ENCODE measurements at places on chromosomes 5 and 9.

DNA sequence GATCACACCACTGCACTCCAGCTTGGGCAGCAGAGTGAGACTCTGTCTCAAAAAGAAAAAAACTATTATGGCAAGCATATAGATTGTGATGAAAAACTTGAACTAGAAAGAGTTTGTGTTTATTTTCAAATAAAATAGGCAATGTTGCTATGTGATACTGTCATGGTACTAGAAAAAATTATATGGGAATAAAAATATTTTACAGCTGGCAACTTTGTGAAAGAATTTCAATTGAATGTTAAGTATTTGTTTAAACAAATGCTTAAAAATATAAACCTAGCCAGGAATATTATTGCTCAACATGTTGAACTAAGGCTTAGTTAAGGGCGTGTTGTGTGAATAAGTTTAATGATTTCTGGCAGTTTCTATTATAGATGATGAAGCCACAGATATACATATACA, 31.7 kb downstream of the HSDL2 start:
- DNase-seq = no peak

- no peak for DNase-seq
These were observed 41.6 kb upstream of the POU5F2 start for GRCh38 chr5:93782978-93783377.

DNA sequence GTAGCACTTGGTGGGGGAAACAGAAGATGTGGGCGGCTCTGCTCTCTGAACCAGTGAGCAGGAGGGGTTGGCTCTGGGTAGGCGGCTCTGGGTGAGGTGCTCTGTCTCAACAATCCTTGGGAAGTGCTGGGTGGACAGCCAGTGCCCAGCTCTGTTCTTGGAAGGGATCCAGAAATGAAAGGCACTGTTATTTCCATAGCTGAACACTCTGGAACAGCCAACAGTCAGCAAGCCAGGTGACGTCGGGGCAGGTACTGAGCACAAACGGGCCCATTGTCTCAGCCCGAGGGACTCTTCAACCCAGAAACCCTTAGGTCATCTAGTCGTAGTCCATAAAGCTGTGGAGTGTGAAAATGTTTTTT, 36.3 kb downstream of the OLFM1 start:
- no peak for DNase-seq

- DNase-seq = no peak
These were observed 122.0 kb upstream of the RANBP3L start for GRCh38 chr5:36423578-36424307.

DNA sequence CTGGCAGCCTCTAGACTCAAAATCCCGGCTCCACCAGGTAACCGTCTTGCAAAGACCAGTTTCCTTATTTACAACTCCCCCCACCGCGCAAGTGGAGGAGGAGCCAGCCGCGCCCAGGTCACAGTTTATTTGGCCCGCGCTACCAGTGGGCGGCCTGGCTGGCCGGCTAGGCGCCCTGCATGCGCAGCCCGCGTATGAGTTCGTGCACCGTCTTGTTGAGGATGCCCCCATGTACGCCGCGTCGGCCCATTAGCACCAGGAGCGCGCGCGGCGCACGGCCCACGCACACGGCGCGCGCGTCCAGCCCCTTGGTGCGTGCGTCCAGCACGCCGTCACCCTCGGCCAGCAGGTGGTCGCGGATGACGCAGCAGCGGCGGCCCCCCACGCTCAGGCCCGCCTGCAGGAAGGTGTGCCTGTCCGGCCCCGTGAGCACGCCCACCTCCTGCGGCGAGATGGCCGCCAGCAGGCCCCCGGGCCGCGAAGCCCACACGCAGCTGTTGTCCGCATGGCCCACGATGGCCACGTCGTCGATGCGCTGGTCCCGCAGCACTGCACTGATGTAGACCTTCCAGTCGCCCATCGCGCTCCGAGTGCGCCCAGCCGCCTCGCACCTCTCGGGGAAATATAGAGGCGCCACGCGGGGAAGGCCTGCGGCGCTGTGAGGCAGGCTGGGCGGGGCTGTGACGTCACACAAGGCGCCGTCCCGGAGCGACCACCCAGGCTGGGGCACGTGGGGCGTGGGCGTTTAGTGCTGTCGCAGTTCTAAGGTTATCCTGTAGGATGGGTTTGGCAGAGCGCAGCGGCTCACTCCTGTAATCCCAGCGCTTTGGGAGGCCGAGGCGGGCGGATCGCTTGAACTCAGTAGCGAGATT, at the start of gene PFN3:
Gene PFN3 (minus strand): TSS at position 665 of the 872 bp plus-strand sequence. CDS start 85 bp downstream, at position 580.
- no peak for DNase-seq

DNA sequence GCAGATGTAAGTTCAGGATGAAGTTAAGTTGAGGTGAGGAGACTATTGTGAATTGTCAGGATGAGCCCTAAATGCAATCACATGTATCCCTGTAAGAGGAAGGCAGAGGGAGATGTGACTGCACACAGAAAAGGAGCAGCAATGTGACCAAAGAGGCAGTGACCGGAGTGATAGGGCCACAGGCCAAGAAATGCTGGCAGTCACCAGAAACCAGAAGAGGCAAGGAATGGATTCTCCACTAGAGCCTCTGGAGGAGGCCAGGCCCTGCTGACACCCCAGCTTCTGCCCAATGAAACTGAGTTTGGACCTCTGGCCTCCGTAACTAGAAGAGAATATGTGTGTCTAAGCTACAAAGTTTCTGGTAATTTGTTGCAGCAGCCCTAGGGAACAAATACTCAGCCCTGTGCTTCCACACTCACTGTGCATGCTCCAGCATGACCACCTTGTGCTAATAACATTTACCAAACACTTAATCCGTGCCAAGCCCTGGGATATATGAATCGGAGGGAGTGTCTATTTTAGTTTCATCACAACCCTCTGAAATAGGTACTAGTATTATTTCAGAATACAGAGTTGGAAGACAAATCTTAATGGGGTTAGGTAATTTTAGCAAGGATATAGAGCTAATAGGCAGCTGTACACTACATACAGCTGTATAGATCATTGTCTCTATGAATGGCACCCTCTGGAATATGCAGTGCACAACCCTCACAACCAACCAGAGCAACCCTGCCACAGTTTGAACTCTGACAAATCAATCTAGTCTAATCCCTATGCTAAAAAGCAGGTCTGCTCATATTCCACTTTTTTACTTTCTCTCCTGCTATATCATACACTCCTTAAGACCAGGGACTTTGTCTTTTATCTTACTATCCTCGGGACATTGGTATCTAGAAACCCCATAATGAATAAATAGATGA, 7.8 kb upstream of the GPX8 start:
- peak; percentile 87 for DNase-seq

DNA sequence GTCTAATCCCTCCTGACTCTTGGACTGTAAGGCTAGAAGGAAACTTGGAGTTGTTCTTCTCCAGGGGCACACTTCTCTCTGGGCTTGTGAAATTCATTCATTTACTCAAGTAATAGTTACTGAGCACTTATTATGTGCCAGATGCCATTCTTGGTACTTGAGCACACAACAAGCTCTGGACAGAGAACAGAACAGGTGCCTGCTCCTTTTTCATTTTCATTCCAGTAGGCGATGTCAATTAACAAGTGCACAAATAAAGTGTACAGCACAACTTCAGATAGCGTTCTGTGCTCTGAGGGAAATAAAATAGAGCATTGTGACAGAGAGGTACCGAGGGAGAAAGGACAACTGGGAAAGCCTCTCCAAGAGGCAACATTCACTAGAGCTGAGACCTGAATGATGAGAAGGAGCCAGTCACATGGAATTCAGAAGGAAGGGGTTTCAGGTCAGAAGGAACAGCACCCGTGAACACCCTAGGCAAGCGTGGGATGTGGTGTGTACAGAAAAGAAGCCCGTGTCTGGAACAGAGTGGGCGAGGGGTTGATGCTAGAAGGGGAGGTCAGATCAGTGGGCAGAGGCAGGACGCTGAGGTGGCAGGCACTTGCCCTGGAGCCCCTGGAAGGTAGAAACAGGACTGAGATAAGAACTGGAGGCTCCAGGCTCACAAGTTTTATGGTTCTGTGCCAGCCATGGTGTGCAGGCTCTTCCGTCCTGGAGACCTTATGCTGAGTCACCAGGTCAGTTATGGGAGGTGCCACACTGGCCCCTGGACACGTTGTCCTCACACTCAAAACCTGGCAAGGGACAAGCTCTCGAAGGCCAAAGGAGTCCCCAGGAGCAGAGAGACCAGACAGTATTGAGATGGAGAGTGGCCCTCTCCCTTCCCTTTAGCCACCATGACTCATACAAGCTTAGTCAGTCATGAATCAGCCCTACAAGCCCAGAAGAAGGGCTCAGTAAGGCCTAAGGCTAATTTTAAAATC, 7.2 kb upstream of the ABLIM3 start:
- peak; percentile 95 for DNase-seq

- DNase-seq = no peak
These were observed 15.1 kb downstream of the SLC22A5 start for GRCh38 chr5:132384506-132385050.

DNA sequence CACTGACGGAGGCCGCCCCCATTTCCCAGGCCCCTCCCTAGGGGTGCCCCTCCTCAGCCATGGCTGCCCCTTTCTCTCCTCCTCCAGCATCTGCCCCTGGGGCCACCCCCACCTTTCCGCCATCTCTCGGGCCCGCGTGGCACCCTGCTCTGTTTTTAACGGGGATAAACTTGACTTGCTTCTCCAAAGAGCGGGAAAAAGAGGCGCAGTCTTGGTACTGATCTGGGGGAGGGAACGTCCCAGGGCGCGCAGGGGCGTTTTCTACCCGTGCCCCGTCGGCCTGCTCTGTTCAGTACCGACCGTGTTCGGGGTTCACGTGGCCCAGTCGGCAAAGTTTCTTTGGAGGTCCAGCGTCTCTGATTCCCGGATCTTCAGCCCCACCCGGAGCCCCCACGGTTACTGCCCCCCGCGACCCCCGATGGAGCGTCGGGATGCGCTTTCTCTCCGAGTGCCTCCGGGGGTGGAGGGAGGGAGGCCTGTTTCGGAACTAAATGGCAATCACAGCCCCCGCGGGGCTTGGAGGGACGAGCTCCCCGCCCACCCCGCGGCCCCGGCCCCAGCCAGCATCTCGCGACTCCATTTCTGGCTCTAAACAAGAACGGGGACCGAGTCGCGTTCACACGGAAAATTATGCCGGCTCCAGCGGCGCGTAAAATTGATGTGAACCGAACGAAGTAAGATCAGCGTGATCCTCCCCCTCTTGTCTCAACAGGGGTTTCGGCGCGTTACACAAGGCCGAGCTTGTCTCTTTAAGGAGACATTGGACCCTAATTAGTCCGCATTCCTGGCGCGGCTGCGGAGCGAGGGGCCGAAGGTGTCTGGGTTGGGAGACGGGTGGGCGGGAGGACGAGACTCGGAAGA, 1.1 kb upstream of the TLE4 start:
- peak; percentile 45 for DNase-seq

GRCh38 chr9:92618633-92619225, 51.2 kb downstream of the IPPK start:
- no peak for DNase-seq

DNA sequence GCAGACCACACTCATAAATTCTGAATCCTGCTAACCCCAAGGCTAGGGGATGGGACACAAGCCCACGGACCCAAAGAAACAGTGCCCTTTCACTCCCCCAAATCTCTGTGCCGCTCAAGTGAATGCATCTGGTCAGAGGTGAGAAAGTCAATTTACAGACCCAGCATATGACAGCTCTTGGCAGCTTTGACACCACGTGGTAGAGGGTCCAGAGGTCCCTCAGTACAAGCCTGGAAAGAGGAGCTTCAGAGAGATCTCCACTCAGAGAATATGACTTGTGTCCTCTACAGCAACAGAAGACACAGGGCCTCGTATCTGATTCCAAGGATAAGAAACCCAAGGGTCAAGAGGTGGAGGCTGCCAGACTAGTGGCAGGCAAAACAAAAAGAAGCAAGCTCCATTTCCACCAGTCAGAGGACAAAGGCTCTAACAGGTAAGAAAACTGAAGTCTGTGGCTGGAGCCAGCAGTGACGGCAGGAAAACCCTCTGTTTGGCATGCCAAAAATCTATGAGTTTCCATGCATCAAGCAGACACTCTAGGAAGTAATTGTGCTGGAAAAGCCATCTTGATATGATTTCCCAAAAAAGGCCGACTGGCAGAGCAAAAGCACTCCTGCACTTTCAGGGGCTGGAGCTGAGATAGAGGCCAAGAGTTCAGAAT, 138.7 kb downstream of the UGCG start:
- DNase-seq = no peak

- no peak for DNase-seq
These were observed 592.6 kb downstream of the MTRR start for GRCh38 chr5:8461543-8461942.

- DNase-seq = peak; percentile 80
These were observed at the start of gene TBC1D9B for GRCh38 chr5:179907556-179908324. Gene TBC1D9B (minus strand): TSS chr5:179907897. CDS start chr5:179907821, 76 bp downstream.

- DNase-seq = no peak
These were observed 116.1 kb upstream of the IRX4 start for GRCh38 chr5:1998716-1999317.

DNA sequence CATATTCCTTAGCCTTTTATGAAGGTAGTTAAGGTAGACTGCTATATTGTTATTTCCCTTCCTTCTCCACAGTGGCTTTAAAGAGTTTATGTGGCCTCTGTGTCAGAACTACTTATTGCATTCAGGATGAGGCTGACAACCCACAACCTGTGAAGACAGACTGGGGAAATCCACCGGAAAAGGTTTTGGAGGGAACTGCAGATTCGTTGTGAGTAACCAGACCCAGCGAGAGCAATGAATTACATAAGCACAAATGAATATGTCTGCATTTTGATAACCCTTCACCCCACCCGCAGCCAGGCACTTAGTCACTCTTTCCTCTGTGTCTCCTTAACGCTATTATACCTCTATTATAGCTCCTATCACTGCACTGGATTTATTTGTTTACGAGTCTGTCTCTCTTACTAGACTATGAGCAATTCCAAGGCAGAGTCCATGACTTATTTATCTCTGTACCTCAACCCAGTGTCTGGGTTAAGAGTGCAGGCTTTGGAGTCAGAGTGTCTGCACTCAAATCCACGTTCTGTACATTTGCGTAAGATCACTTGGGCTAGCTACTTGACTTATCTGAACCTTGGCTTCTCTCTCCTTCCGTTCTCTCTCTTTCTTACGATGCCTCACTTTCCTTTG, 19.2 kb downstream of the KCTD16 start:
- DNase-seq = peak; percentile 37

DNA sequence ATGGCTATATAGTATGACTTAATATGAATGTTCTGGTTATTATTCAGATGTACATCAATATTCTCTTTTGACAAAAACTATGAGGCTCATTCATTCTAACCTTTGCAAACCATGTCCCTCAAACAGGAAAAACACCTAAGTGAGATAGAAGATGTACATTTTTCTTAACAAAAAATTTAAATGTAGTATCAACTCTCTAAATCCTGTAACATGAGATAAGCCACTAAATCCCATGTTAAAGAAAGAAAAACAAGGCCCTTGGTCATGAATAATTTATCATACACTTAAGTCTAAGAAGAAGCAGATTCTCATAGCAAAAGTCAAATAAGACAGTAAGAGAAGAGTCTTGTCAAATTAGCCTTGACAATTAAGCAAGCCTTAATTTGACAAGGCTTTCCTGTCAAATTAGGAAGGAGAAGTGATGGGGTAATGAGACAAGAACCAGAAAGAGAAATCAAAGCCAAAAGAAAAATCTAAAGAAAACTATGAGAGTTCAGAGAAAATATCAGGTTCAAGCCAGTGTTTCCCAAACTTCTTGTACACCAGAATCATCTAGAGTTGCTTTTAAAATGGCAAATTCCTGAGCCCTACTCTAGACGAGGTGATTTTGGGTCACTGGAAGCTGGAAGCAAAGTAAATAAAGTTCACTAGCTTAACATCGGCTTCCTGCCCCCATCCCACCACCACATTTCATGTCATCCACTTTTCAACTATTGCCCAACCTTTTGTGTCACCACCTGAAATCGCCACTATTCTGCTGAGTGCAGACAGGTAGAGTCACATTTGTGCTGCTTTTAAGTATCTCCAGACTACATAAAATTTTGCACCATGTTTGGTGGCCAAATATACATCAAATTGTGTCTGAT, 76.5 kb downstream of the NR6A1 start:
- no peak for DNase-seq

- no peak for DNase-seq
These were observed 36.1 kb upstream of the SPDL1 start for GRCh38 chr5:169547508-169547907.

Measured in RWPE1 (cell line).